ENCODE measurements at places on chromosomes 3 and 15.

DNA sequence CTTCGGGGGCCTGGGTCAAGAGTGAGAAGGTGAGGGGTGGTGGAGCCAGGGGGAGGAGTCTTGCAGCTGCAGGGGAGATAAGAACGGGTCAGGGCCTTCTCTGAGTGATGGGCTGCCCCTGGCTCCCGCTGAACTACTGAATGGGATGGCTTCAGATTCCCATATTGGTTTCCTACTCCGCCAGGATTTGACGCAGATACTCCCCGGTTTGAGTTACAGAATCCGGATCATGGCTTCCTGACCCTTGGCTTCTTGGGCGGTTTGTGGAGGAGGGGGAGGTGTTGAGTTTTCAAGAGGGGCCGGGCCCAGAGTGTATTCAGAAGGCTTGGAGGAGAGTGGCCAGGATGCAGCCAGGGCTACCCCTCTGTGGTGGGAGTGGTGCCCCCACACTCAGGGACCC is 119.9 kb upstream of the ATP2B2 start:
- no peak for DNase-seq

GRCh38 chr3:108200578-108200977 is 21.6 kb downstream of the IFT57 start:
- DNase-seq: no peak

- DNase-seq: peak; percentile 2
Measured at GRCh38 chr3:6799264-6799915, 61.5 kb upstream of the GRM7 start.

DNA sequence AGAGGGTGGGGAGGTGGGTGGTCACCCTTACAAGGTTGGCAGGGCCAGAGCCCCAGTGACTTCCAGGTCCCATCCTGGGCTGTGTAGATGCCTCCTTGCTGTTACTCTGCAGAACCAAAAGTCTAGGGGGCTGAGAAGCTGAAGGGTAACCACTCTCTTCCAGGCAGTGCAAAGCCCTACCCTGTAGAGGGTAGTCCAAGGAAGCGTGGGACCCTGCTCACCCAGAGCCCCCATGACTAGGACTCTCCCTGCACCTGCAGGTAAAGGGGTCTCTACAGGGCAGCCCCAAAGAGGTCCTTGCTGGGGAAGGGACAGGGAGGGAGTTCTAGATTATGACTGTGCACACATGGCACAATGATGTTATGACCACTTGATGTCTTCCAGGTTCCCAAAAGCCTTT is 14.2 kb downstream of the GHRL start:
- no peak for DNase-seq

DNA sequence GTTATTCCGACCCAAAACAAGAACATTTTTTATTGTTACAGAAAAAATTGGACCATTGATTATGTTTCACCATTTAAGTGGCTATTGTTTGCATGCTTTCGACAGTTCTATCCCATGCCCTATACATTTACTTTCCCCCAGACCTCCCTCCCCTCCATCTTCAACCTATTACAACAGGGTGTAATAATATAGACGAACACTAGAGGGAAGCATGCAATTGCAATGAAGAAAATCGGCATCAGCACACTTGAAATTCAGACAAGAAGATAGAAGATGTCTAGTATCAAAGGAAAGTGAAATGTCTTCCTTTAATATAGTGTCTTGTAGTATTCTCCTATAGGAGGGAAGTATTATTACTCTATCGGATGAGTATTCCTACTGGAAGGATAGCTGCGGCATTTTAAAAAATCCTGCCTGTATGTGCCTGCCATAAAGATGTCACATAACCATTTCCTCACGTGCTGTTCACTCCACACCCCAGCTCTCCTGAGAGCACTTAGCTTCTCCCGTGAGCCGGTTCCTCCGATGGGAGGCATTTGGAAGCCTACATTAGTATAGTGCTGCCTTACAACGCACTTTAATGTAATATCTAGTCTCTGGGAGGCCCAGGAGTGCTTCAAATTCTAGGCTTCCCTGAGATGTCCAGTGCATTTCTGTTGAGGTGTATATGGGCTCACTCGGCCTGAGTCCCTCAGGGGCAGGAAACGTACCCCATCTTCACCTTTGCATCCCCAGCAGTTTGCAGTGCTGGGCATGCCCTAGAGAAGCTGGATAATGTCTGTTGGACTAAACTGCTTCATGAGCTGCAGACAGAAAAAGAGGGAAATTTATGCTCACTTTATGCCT is 17.8 kb upstream of the ERICH6 start:
- DNase-seq: no peak

- DNase-seq: no peak
Measured at GRCh38 chr3:132606085-132606484, 9.0 kb downstream of the ACKR4 start.

GRCh38 chr3:181919375-181919774 is 207.7 kb downstream of the SOX2 start:
- DNase-seq: no peak

DNA sequence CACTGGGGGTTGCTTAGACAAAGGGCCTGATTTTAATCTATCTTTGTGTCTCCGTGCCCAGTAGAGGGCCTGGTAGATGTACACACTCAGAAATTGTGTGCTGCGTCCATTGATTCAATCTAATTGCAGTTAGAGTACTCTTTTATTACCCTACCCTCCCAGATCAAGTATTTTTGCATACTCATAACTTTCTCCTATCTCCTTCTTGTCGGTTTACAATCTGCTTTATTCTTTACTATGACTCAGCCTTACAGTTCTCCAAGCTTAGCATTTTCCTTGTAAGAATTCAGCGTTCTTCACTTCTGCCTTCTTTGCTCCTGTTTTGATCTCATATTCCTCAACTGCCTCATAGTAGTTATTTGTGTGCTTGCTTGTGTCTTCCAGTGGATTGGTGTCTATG is 124.5 kb upstream of the ARRDC4 start:
- DNase-seq: no peak

GRCh38 chr3:184457329-184457728 is 77.5 kb downstream of the CHRD start:
- DNase-seq: no peak

- no peak for DNase-seq
Measured at GRCh38 chr3:143351354-143351753, 231.8 kb downstream of the CHST2 start.

- no peak for DNase-seq
Measured at GRCh38 chr15:99668533-99669182, 64.6 kb downstream of the LYSMD4 start.

DNA sequence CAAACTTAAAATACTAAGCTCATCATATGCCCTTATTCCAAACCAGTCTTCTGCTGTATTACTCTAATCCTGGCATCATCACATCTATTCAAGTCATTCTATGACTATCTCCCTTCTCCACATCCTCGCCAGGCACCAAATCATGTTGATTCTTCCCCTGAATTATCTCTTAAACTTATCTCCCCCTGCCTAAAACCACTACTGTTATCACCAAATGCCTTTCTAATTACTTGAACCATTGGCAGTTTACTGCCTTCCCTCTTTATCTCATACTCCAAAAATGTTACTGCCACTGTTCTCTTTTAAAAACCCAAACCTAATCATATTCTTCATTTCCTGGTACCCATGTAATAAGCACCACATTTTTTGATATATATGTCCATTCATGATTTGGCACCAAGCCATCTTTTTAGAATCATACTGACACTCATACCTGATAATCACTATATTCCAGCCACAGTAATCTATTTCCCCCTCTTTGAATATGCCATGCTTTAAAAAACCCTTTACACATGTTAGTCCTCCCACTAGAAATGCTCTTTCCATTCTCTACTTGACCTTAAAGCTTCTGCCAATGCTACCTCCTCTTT is 126.8 kb downstream of the PEAK1 start:
- no peak for DNase-seq

- DNase-seq: no peak
Measured at GRCh38 chr3:78434801-78435200, 1333.0 kb downstream of the ROBO1 start.

GRCh38 chr15:85870216-85871014 is 75.7 kb upstream of the KLHL25 start:
- DNase-seq: no peak

GRCh38 chr3:151227266-151227806 is 24.3 kb upstream of the GPR171 start:
- no peak for DNase-seq

- no peak for DNase-seq
Measured at GRCh38 chr15:34609102-34610057, 25.9 kb upstream of the GOLGA8B start.

- DNase-seq: no peak
Measured at GRCh38 chr3:49121132-49121736, 611 bp upstream of the USP19 start.

DNA sequence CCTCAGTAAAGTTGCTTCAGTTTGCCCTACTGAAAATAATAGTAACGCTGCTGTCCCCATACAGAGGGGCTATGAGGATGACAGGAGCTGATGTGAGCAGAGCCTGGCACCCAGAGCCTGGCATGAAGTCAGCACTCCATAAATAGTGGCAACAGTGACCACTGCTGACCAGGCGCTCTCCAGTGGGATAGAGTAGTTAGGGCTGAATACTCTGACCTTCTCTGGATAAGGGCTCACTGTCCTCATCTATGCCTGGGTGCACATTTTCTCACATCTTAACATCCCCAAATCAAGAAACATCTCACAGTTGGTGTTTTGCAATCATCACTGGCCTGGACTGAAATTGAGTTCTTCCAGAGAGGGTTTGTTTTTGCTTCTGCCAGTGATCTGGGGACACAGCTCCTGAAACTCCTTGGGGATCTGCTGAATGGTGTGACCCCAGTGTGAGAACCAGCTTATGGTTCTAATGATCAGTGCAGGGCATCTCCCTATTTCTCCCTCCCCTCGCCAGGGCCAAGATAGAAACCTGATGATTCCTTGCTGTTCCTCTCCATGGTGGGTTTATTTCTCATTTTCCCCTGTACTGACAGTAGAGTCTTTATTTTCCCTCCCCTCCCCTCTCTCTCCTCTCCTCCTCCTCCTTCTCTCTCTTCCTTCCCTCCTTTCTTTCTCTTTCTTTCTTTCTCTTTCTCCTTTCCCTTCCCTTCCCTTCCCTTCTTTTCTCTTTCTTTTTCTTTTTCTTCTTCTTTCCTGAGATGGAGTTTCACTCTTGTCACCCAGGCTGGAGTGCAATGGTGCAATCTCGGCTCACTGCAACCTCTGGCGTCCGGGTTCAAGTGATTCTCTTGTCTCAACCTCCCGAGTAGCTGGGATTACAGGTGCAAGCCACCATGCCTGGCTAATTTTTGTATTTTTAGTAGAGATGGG is 3.5 kb upstream of the PCSK6 start:
- DNase-seq: no peak

- no peak for DNase-seq
Measured at GRCh38 chr3:32041316-32041715, 59.8 kb downstream of the ZNF860 start.

- DNase-seq: peak; percentile 39
Measured at GRCh38 chr15:60798821-60799220, 319.9 kb upstream of the ICE2 start.

GRCh38 chr3:172210355-172210754 is 171.0 kb downstream of the FNDC3B start:
- DNase-seq: no peak

GRCh38 chr3:156300929-156301840 is 180.8 kb downstream of the KCNAB1 start:
- no peak for DNase-seq

DNA sequence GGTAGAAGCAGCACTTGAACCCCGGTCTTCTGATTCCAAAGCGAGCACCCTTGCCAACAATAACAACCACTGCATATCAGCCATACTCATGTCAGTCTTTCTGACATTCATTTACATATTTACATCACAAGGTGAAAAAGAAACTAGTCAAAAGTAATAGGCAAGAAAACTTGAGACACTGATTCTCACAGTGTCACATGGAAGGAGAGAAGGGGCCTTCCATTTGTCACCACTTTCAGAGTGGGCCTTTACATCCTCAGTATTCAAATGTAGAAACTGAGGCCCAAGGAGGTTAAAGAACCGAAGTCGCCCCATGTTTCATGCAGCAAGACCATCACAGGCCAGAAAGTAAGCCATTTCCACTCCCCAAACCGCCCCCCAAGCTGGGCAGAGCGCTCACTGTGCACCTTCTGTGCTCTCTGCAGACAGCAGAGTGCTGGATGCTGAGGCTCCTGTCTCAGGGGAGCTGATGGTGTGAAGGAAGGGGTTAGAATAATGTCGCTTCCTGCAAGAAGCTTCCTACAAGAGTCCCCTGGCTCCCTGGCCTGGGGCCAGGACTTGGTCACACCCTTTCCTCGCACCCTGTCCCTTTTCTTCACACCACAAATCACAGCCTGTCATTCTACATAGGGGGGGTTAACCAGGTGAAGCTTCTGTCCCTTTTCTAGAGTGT is 260.1 kb downstream of the UACA start:
- DNase-seq: no peak

- no peak for DNase-seq
Measured at GRCh38 chr15:68578980-68579935, at the start of gene CORO2B. TSS of gene CORO2B (plus strand) at chr15:68578993. CDS start at chr15:68579263, 270 bp downstream.

GRCh38 chr15:58864602-58865424 is 68.7 kb downstream of the SLTM start:
- no peak for DNase-seq

DNA sequence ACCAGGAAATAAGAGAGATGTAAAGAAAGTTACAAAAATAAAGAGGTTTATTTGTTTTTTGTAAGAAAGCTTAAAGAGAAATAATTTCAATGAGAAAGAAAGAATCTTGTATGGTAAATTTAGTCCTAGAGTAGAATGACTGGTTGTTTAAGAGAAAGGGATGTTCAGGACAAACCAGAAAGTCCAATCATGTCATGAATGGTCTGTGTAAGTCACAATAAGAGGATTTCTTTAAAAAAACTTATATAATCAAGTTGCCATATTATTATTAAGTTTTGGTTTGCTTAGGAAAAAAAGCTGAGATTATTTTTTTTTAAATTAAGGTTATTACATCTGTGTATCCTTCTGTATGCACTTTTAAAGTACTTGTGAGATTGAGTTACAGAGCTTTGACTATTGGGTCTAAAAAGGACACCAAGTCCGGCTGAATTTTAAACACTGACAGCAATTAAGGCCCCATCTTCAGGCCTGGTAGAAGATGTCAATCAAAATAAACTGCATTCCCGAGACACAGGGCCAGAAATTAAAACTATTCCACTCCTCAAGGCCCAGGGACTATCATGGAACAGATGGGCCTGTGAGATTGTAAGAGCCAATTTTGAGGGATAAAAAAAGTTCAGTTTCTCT is 12.2 kb downstream of the ERICH6 start:
- no peak for DNase-seq

GRCh38 chr15:26615927-26616302 is 157.0 kb downstream of the GABRB3 start:
- no peak for DNase-seq

DNA sequence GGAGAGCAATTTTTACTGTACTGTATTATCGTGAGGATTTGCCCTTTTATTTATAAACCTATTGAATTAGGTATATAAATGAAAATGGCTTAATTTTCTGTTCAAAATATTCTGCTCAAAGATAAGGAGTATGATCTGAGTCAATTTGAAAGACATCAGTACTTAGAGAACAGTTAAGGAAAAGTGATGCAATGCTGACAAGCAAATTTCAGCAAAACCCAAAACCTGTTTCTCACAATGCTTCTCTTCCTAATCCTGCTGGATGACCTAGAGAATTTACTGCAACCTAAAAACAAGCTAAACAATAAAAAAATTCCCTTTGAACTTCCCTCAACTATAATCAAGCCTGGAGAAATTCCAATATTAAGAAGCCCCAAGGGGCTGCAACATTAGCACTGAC is 82.7 kb downstream of the RFX7 start:
- no peak for DNase-seq

GRCh38 chr3:154538566-154539360 is 108.8 kb upstream of the GPR149 start:
- DNase-seq: no peak
